ENCODE measurements at places on chromosomes 7 and 10.
A peak's percentile ranks its signal among the peaks of the same experiment; 100 is the strongest.

DNA sequence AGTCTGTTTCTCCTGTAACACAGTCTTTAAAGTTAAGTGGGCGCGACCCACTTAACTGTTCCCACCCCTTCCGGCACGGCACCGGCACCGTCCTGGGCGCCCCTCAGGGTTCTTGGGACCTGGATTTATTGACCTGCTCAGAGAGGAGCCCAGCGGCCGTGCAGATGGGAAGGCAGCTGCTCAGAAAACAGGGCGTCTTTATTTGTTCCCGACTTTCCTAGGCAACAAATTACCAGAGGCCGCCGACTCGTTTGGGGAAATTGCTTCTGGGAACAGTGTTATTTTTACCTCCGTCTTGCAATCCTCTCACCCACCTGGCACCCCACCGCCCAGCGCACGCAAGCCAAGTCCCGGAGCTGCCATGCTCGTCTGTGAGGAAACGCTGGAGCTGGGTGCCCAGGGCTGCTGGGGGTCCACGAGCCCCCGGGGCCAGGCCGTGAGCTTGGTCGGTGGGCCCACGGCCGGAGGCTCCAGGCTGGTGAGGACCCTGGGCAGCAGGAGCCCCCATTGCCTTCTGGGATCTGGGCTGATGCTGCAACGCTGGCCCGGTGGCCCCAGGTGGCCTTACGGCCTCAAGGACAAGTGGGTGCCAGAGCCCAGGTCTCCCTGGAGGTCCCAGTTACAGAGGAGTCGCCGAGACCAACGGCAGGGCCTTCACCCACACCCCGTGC lies 14.9 kb upstream of the ADGRA1 start:
- no peak for DNase-seq

- DNase-seq = peak; percentile 38
Observed at GRCh38 chr7:4830176-4830575, 31.7 kb downstream of the PAPOLB start.

GRCh38 chr7:106122713-106123112 lies 10.6 kb upstream of the SYPL1 start:
- no peak for DNase-seq

DNA sequence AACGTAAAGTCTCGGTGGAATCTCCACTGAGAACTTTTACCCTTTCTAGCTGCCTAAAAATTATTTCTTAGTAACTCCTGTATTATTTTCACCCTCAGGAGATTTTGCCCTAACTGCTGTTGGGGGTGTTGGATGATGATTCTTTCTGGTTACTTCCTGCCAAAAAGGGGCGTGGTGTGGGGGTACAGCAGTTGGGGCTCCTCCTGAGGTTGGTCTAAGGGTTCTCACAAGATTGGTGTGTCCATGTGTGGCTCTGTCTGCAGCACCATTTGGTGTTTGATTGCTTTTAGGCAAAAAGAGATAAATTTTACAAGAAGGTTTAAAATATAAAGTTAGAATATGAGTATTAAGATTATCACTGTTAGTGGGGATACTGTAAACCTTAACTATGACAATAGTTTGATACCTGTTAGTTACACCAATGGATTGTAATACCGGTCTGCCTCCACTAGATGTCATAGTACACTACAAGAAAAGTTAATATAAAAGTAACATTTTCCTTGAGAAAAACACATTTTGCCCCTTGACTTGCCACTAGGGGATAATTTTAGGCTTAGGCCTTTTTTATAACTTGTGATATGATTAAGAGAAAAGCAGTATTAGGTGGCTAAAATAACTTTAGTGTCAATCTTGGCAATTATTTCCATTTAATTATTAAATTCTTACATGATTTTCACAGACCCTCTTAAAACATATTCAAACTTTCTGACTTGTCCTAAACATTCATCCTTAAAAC lies 928.7 kb downstream of the IPMK start:
- DNase-seq = no peak

DNA sequence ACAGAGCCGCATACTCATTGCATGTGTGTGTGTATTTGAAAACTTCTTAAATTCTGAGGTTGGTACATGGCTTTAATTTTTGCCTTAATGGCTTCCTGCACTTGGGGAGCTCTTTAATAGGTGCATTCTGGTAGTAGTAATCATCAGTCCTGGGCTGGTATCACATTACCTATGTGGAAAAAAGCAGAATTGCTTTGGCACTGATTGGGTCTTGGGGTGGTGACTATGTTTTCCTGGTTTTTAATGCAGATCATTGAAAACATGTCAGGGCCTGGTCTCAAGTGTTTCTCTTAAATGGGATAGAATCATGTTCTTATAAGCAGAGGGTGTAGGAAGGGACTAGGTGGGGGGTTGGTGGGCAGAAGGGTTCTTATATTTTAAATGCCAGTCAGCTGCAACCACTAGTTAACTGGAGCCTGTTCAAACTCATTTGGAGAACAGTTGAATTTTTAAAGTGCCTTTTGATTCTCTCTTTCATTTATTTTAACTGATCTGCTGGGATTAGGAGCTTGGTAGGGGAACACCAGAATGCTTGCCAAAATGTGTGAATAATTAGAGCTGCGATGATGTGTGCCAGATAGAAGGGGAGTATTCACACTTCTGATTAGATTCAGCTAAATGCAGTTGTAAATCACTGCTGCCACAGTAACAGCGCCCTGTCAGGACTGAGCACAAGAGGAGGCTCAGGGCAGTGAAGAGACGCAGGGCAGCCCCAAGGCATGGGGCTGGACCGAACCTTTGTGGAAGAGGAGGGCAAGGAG lies 633.5 kb upstream of the GALNT17 start:
- DNase-seq = no peak

DNA sequence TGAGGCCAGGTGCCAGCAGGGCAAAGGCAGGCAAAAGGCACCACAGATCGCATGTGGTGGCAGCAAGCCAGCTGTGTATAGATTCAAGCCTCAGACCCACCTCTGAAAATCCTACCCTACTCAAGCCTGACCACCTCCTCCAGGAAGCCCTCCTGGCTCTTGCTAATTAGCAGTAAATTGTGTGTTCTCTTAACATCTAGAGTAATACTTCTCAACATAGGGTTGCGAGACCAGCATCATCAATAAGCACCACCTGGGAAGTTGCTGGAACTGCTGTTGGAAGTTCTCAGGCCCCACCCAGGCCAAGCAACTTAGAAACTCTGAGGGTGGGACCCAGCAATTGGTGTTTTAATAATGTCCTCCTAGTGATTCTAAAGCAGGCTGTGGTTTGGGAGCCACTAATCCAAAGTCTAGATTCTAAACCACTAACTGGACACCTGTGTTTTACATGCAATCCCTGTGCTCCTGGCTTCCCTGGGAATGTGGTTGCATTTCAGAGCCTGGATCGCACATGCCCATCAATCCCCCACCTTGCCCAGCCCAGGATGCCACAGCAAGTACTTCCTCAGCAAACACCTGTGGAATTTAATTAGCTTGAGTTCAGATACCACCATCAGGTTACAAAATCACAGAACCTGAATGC lies 46.2 kb downstream of the KCNMA1 start:
- no peak for DNase-seq

DNA sequence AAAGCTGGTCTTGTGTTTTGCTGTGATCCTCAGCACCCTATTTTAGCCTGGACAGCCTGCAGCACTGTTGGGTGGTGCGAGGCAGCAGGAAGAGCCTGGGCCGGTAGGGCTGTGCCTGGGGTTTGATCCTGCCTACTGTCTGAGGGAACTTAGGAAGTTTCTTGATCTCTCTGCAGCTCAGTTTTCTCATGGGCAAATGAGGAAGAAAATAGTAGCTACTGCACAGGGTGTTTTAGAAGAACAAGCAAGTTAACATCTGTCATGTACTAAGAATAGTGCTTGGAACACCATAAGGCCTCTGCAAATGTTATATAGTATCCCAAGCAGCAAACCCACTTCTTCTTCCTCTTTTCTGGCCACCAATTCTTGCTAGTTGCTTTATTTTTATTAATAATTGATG lies 12.0 kb upstream of the AGR2 start:
- no peak for DNase-seq

GRCh38 chr7:7639847-7640220 lies 718 bp upstream of the UMAD1 start:
- no peak for DNase-seq

- DNase-seq = no peak
Observed at GRCh38 chr10:79262959-79263746, 84.1 kb upstream of the PPIF start.

GRCh38 chr10:24882047-24882698 lies 70.2 kb downstream of the PRTFDC1 start:
- no peak for DNase-seq

- DNase-seq = no peak
Observed at GRCh38 chr7:143492043-143492471, 14.4 kb downstream of the TAS2R41 start.

DNA sequence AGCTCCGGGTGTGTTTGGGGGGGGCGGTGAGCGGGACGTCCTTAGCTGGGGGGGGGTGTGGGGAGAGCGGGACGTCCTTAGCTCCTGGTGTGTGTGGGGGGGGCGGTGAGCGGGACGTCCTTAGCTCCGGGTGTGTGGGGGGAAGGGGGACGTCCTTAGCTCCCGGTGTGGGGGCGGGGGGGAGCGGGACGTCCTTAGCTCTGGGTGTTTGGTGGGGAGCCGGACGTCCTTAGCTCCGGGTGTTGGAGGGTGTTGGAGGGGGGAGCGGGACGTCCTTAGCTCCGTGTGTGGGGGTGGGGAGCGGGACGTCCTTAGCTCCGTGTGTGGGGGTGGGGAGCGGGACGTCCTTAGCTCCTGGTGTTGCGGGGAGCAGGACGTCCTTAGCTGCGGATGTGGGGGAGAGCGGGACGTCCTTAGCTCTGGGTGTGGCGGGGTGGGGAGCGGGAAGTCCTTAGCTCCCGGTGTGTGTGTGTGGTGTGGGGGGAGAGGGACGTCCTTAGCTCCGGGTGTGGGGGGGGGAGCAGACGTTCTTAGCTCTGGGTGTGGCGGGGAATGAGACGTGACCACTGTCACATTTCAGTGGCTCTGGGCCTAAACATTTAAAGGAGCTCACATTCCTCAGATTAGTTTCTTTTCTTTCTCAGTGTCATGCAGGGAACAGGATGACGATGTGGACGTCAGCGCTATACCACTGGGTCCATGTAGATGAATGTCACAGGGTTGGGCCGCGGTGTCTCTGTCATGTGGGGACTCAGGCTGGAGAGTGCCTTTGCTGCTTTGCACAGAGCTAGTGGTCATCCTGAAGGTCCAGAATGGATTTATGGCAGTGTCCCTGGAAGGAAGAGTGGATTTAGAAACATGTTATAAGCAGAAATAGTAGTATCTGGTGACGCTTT lies 7.5 kb downstream of the DYNC2I1 start:
- DNase-seq = no peak

GRCh38 chr7:129368389-129368986 lies 65.7 kb upstream of the STRIP2 start:
- no peak for DNase-seq

- no peak for DNase-seq
Observed at GRCh38 chr10:62614389-62615157, 189.9 kb upstream of the ADO start.

- DNase-seq = no peak
Observed at GRCh38 chr10:62277971-62278370, 9.3 kb upstream of the RTKN2 start.

GRCh38 chr10:87935290-87936141 lies 72.1 kb downstream of the PTEN start:
- DNase-seq = no peak

GRCh38 chr7:44467217-44467548 lies 23.3 kb downstream of the NUDCD3 start:
- no peak for DNase-seq

DNA sequence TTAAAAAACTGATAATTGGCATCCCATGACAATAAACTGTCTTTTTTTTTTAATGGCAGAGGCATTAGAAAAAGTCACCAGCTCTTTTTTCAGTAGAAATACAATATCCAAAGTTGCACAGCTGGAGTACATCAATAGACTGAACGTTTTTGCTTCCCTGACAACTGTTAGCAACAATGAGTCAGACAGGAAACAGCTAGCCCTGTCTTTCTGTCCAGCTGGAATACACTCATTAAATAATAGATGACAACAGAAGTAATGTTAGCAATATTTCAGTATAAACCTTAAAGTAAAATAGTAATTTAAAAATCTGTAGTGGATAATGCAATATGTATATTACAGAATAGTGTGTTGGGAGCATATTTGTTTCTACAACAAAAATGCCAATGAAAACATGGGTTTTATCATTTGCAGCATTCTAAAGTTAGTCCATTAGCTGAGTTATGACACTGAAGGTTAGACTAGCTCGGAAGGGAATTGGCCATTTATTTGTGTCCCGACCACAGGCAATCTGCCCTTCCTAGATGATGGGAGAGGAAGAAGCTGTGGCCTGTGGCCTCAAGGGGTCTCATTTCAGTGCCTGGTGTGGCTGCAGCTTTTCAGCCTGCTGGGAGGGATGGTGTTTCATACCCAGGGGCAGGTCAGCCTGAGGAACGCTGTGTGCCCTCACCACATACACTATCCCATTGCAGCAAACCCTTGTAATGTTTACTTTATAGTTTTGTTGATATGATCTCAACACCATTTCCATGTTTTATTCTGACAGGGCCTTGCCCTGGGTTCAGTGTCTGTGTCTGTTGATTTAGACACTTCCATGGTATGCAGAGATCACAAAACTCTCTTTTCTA lies 173.3 kb downstream of the SLC16A9 start:
- DNase-seq = no peak

Measured in stimulated activated CD4-positive, alpha-beta T cell treated with anti-CD3 and anti-CD28 coated beads, TNF-alpha, amount 100 ng/mL, for 1 hour (primary cell).